ENCODE measurements at places on chromosomes 3 and 15.

DNA sequence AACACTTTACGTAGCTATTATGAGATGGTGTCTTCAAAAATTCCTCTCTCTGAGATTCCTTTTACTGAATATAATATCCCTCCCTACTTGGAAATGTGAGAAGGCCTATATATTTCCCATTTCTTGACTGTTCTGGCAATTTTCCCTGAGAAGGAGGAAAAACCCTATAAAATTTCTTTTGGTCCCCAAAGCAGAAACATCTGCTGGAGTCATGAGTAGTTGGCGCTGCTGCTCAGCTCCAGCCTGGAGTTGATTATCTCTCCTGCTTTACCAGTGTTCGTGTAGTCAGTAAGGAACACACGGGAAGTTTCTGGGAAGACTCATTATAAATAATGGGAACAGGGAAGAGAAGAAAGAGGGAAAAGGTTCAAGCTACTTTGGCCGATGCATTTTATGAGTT lies 680.1 kb downstream of the EPHA3 start:
- no peak for DNase-seq

GRCh38 chr15:89172921-89173320 lies 48.5 kb downstream of the RLBP1 start:
- no peak for DNase-seq

DNA sequence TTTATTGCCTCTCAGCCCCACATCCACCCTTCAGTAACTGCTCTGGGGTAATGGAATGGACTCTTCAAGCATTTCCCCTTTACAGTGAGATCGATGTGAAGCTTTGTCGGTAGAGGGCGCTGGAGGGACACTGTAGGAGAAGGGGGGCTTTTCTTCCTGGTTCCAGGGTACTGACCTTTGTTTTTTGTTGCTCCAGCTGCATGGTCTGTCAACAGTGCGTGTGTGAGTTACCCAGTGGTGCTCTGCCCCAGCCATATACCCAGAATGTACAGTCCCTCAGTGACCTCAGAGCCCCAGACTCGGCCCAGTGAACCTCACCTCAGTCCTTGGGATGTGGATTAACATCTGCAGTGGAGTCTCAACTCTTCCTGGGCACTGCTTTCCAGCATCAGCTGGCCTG lies 180.3 kb upstream of the TSC22D2 start:
- DNase-seq = no peak

DNA sequence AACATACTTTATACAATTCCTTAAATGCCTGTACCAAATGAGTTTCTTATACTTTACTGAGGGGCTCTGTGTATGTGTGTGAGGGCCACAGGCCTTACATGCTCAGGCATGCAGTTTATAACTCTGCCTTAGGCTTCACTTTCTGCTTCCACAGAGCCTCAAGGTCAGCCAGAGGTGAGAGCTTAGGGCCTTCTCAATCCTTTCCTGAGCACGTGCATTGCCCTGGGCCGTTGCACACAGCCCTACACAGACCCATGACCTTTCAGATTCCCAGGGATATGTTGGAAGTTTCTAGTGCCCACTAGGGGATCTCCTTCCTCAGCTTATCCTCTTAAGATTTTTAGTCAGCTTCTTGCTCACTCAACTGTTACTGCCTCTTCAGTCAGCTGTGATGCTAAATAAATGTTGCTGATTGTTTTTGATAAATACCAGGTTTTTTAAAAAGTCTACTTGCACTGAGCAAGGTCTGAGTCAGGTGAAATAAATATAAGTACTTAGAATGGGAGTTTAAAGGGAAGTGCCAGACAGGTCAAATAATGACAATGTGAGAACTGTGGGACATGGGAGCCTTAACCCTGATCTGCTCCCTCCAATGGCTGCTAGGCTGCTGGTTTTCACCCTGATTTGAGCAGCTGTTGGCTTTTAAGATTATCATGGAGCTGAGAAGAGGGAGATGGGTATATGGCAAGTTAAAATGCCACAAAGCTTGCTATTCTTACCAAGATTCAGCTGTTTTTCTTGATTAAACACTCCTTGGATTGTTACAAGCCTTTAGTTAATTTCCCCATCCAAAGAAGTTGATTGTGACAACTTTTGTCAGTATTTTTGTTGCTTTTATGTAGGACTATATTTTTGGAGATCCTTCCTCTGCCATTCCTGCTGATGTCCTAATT lies 169.5 kb downstream of the PLD1 start:
- DNase-seq = no peak

GRCh38 chr15:99943466-99943865 lies 210.2 kb upstream of the LYSMD4 start:
- no peak for DNase-seq

- no peak for DNase-seq
These were observed 60.3 kb downstream of the NOX5 start for GRCh38 chr15:69074843-69075224.

- no peak for DNase-seq
These were observed 90.3 kb upstream of the SUCLG2 start for GRCh38 chr3:67744699-67745098.
